Endothelial cell of umbilical vein (primary cell): ENCODE measurements at places on chromosomes 1 and 21. TPM values are rescaled to one million over a fixed set of nuclear protein-coding genes. Genes with fewer than 3 reads are reported as not detected.

The PKP1 gene
- 0.01 TPM in 1 of 2 replicates, not detected in the other for polyA plus RNA-seq

The HPCAL4 gene
- polyA plus RNA-seq, result not detected in 2 replicates

The TIE1 gene
- 531 and 629 TPM in 2 replicates for polyA plus RNA-seq

The NBPF20 gene
- polyA plus RNA-seq, result 2.6 TPM in 2 replicates

The SMPDL3B gene
- polyA plus RNA-seq, result 1.2 and 1.3 TPM in 2 replicates

The TPRG1L gene
- polyA plus RNA-seq, result 50.5 and 52.3 TPM in 2 replicates

The TMEM269 gene
- 0.03 TPM in 1 of 2 replicates, not detected in the other for polyA plus RNA-seq

The B3GALT2 gene
- not detected in 2 replicates for polyA plus RNA-seq

The NDC1 gene
- 21.9 and 23.2 TPM in 2 replicates for polyA plus RNA-seq

The PRKAA2 gene
- 0.22 and 0.32 TPM in 2 replicates for polyA plus RNA-seq

The AIRE gene
- 0.04 and 0.05 TPM in 2 replicates for polyA plus RNA-seq

The CYP4A11 gene
- polyA plus RNA-seq, result not detected in 2 replicates

The TRIM67 gene
- polyA plus RNA-seq, result not detected in 2 replicates

The TSHB gene
- polyA plus RNA-seq, result not detected in 2 replicates
